ENCODE measurements at places on chromosomes 16 and 17.
A peak's percentile ranks its signal among the peaks of the same experiment; 100 is the strongest.

DNA sequence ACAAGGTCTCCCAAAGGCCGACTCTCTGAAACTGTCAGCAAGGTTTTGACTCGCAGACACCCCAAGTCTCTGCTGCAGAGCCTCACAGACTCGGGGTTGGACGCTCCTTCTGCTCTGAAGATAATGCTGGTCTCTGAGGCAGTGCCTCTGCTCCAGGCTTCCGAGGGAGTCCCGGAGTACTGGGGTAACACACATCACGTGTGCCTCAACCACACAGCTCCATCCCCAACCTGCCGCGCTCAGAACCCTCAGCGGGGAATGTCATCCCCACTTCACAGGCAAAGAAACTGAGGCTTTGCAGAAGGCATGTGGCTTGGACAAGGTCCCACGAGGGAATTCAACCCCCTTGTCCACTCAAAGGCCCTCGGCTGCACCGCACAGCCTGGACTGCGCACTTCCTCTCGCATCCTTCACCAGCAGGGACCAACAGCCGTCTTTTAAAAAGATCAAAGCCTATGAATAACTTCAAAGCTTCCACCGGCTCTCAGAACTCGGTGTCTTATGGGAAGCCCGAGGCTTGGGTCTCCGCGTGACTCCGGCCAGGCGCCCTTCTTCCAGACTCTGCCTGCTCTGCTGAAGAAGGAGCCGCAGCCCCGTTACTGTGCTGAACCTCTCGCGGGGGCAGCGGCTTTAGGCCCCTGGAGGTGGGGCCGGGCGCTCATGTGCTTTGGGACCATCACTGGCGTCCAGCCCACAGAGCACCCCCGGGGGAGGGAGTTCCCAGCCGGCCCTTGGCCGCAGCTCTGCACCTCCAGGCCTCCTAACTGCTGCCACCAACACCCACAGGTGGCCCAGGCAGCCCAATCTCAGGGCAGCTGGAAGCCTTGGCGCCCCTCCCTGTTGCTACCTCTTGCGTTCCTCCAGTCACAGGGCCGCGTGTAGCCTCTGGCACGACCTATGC is 2.2 kb downstream of the TMEM204 start:
- DNase-seq: no peak

DNA sequence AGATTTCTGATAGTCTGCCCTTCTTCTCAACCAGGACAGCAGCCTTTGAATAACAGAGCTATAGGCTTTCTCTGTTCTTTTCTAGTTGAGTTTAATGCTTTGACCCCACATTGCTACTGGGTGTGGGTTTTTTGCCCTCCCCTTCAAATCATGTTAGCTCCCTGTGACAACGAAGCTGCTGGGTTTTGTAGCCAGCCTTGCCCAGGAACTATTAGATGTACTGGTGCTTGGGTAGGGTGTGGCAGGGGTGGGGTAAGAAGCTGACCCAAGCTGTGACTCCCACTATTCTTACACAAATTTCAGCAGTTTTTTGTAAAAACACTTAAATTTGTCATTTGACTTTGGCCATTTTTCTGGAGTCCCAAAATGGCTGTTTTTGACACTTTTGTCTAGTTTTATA is 69.7 kb downstream of the NLK start:
- no peak for DNase-seq

DNA sequence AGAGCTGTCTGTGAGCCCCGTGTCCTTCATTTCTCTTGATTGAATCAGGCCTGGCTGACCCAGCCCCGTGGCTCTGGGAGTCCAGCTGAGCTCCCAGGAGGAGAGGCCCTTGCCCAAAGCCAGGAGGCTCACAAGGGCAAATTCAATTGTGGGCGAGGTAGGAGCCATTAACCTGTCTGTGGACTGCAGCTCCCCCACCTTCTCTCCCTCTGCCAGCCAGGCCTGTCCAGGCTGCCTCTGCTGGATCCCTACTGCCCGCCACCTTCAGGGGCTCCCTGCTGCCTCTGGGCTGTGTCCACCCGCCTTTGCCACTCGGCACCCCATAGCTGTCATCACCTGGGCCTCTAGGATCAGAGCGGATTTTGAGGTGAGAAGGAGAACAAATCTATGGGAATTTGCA is 61.9 kb downstream of the RTN4RL1 start:
- DNase-seq: no peak

GRCh38 chr16:52718046-52718445 is 171.1 kb upstream of the TOX3 start:
- no peak for DNase-seq

- no peak for DNase-seq
These were observed 274.9 kb upstream of the CCL2 start for GRCh38 chr17:33980193-33980592.

GRCh38 chr16:24504472-24505345 is 34.7 kb upstream of the RBBP6 start:
- peak; percentile 72 for DNase-seq

DNA sequence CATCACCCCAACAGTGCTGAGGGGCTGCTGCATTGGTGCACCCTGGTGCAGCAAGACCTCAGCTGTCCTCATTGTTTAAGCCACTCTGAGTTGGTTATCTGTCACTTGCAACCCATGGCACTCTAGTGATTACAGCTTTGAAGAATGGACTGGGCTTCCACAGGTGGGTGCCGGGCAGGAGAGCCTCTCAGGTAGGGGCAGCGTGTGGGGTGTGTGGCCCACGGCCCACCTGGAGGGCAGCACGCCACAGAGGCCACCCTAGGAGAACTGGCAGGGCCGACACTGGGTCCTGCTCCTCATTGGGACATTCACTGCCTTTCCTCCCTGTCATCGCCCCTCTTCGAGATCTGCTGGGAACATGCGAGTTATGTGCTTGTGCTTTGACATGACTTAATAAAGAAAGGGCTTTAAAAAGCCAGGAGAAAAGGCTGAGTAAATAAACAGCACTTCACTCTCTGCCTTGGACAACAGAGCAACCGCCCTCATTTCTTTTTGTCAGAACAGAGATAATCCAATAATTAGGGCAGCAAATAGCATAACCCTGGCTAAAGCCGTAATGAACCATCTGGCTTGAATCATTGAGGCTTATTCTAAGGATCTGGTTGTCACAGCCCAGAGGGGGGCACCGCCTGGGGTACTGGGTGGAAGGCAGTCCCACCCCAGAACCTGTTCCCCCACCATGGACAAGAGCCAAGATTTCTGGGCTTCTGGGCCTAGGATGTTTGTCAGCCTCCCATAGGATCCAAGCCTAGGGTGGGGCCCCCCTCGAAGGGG is 3.0 kb downstream of the DOC2B start:
- DNase-seq: no peak

DNA sequence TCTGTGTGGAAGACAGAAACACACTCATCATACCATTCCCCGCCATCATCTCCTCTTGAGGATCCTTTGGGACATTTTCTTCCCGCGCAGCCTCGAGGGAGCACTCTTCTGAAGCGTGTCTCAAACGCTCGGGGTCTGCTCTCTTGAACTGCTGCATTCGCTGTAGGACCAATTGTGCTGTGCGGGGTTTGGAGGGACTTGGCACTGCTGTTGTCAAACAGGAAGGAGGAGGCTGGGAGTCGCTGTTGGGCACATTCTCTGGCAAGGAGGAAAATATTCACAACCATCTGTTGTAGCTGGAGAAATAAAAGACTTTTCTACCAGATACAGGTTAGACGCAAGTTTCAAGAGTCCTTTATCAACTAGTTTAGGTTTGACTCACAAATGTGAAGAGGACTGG is 5.0 kb downstream of the SLX4 start:
- DNase-seq: no peak

DNA sequence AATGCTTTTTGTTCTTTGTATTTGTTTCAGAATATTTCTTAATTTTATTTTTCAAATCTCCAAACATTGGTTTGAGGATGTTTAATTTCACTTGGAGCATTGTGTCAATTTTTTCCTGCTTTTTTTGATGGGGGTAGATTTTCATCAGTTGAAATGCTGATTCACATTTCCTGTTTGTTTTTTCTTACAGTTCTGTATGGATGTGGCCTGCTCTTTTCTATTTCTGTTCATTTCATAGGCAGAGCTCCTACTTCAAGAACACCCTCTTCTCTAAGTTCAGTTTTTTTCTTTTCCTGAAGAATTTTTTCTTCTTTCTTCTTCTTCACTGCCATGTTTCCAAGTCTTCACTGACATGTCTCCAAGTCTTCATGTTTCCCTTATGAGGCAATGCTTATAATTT is 8.8 kb downstream of the MBTD1 start:
- no peak for DNase-seq

DNA sequence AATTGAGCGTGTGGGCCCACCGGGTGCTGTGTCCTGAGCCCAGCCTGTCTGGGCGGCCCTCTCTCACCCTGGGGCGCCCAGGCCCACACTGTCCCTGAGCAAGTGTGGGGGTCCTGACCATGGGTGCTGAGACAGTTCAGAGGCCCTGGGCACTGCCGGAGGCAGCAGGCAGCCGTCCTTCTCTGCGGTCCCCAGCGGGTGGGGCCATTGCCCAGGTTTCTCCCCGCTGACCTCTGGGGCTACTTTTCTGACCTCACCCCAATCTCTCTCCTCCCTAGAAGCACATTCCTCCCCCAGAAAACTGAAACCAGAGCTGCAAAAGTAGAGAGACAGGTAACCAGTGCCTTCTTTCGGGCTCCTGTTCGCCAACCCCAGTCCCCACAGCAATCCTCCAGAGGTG is 36.0 kb upstream of the PVALEF start:
- no peak for DNase-seq
